ENCODE measurements at places on chromosomes 1 and 21.

DNA sequence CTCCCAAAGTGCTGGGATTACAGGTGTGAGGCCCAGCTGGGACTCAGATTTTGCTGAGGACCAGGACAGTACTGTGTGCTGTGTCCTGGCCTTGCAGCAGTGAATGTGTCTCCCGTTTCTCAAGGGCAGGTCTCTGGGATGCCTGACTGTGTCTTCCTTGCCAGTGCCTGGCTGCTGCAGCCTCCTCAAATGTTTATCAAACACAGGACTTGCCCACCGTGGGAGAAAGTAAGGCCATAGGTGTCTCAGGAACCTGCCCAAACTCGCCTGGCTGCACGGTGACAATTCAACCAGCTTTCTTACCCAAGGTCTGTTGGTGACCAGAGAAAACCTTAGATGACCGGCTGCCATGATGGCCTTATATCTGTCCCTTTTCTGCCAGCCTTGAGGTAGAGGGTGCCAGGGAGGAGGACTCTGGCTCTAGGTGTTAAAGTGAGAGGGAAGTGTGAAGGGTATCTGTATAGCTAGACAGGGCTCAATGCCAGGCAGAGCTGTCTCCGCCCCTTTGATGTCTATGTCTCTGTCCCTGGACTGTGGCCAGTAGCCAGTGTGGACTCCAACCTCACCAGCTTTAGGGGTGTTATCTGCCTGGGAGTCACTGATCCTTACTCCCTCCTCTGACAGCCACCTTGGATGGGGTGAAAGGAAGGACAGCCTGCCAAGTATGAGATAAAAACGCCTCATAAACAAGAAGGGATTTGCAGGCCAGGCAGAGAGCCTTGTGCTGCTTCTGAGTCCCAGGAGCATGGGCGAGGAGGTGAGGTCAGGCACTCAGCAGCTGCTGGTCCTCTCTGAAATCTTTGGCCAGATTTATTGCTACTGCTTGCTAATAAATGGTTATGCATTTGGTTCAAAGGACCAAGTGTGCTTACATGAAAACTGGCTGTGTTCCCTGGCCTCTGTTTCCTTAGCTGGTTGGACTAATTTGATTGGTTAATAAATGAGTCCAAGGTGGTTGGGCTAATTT, 22.3 kb downstream of the IL6R start:
- DNase-seq = no peak

DNA sequence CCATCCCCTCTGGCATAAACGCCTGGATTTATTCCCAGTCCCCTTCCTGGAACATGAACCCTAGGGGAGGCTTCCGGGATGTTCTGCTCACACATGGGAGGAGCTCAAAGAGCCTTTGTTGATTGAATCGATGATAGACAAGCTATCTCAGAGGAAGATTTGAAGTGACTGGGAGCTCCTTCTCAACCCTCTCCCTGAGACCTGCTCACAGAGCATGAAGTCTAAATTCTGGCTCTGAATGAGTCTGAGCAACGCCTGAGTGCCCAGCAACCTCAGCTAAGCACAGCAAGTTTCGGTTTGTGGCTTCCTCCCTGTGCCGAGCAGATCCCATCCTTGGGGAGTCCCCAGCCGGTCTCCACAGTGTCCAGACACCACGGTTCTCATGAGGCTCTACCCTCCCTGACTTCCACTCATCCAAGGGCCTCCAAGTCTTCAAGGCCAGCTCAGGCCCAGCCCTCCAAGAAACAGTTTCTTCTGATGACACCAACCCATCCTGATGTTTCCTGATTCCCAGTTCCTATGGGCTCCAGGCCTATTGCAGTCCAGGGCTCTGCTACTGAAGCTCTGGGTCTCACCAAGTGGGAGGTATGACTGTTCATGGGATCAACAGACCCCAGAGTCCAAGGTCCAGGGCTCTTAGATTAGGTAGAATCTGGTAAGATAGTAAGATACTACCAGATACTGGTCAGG, 190.8 kb downstream of the DYRK1A start:
- no peak for DNase-seq

GRCh38 chr1:56135069-56135863, 444.1 kb downstream of the PLPP3 start:
- no peak for DNase-seq

DNA sequence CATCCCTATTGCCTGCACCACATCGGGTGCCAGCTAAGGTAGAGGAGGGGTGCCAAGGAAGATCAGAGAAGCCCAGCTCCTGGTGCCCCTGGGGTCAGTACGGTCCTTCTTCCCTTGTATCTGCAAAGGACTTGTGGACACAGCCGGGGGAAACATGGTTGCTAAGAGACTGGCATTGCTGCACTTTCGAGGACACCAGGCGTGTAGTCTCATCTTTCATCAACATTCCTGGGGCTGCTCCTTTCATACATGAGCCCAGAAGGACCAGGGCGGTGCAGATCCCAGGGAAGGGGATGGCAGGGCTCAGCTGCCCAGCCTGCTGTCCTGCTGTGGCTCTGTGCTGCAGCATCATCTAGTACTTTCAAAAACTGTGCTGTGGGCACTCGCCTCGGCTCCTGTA, 61.0 kb downstream of the RUNX1 start:
- DNase-seq = no peak

- no peak for DNase-seq
Observed at GRCh38 chr1:14946684-14947238, 206.8 kb upstream of the TMEM51 start.

GRCh38 chr1:86416343-86416742, 7.6 kb upstream of the CLCA2 start:
- no peak for DNase-seq

DNA sequence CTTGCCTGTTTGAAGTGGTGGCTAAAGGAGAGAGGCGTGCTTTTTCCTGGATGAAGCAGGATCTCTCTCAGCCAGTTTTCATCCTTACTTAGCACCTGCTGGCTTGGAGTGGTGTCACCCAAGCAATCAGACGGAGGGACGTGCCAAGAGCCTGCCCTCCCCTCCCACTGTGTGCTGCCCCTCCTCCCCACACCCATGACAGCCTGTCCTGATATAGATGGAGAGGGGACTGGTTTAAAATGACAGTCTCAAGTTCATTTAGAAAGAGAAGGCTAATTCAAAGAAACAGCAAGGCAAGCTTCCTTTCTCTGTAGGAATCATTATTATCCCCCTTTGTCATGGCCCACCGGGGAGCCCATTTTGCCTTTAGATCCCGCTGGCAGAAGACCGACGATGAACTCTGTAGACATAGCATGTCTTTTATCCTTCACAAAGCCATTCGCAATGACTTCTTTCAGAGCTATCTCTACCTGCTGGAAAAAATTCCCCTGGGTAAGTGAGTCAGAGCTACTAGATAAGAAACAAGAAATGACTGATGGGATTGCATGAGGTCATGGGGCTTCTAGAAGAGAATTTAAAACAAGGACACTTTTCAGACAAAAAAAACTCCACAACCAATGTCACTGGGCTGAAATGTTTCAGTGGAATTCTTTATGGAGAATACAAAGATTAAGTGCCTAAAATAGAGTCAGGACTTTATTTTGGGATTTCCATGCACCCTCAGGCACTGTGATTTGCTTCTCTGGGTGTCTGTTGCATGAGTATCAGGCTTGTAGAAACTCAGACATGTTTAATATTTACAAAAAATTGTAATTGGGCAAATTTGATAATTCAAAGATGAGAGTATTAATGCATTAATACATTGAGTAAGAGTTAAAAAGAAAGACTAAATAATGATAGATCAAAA, at the start of gene NTMT2:
Gene NTMT2 (plus strand): TSS at position 190 of the 907 bp plus-strand sequence. CDS start 149 bp downstream, at position 339.
- no peak for DNase-seq

GRCh38 chr1:219278288-219278687, 104.6 kb downstream of the LYPLAL1 start:
- DNase-seq = no peak
